CD4-positive, alpha-beta T cell treated with Interleukin-17A for 1 hour (primary cell): ENCODE measurements at places on chromosomes 7 and 10.
A peak's percentile ranks its signal among the peaks of the same experiment; 100 is the strongest.

DNA sequence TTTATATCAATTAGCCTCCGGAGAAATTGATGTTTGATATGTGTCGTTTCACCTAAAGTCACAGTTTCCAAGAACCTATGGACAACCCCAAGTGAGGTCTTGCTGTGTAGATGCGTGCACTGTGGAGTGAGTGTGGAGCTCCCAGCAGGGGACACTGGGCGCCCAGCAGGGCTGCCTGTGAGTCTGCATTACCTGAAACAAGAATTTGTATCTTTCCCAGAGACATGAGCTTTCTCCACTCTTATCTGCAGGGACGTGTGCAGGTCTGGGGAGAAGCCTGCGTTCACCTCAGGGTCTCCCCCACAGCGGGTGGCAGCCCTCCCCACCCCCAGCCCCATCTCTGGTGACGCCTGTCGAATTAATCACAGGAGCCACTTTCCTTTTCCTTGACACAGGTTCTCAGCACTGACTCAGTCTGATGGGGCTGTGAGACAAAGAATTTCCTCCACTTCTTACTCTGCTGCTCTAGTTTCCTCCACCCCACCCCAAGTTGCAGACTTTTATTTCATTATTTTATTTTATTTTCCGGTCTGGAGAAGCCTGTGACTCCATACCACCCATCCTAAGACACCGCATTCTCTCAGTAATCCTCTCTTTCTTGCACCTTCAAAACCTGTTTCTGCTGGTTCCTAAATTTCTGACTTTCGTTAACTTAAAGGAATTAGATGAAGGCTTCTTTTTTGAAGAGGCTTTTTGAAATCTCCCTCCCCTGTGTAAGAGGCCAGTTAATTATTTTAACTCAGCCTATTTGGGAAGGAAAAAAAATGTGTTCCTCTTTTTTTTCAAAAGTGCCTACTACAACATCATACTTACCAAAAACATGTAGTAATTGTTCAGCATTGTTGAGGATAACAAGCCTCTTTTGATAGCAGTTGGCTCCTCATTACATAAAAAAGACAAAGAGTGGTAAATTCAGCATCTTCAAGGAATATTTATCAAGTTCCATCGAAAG, 17.0 kb upstream of the INSIG1 start:
- DNase-seq: no peak

DNA sequence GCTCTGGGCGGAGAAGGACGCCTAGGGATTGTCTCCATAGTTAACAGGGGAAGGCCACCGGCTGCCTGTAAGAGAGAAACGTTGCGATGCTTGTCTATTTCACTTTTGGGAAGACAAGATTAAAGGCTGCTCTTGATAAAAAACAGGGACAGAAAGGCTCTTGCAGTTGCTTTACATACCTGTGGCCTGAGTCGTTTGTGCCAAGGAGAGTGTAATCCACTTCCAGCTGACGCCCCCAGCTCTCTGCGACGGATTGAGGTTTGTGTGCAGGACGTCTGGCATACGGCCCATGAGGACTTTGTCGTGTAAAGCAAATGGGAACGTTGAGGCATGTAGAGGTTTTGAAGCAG, 1.1 kb downstream of the MAP3K8 start:
- peak; percentile 12 for DNase-seq

- no peak for DNase-seq
These were observed 25.8 kb downstream of the TWIST1 start for GRCh38 chr7:19091550-19092200.

- DNase-seq: no peak
These were observed 112.2 kb upstream of the PDCD4 start for GRCh38 chr10:110759523-110759922.

- no peak for DNase-seq
These were observed 426.4 kb downstream of the TYW1 start for GRCh38 chr7:67423065-67423464.

- DNase-seq: peak; percentile 83
These were observed 11.8 kb upstream of the ACBD5 start for GRCh38 chr10:27252267-27253000.

DNA sequence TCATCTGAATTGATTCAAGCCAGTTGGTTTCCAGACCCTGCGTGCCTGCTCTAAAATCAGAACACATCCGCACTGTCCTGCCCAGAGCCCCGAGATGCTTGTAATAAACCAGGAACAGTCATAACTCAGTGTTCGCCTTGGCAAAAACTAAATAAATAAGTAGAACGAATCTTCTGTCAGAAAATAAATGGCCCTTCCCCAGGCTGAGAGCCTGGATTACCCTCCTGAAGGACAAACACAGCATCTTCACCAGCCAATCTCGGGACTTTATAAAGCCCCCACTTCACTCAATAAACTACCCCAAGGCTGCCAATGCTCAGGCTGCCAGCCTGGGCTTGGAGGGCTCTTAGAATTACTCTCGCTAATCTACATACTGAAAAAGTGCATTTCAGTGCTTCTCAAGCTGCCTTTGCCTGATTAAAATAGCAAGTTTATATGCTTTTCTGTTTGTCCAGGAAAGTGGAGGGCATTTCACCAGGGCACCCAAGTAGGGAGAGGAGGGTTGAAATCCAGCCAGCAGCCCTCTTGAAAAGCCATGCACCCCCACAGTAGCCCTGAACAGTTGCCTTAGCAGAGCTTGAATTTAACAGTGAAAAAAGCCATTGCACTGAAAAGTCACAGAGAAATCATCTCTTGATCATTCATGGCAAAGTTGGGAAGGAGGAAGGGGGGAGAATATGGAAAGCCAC, 136.6 kb downstream of the CALN1 start:
- no peak for DNase-seq

DNA sequence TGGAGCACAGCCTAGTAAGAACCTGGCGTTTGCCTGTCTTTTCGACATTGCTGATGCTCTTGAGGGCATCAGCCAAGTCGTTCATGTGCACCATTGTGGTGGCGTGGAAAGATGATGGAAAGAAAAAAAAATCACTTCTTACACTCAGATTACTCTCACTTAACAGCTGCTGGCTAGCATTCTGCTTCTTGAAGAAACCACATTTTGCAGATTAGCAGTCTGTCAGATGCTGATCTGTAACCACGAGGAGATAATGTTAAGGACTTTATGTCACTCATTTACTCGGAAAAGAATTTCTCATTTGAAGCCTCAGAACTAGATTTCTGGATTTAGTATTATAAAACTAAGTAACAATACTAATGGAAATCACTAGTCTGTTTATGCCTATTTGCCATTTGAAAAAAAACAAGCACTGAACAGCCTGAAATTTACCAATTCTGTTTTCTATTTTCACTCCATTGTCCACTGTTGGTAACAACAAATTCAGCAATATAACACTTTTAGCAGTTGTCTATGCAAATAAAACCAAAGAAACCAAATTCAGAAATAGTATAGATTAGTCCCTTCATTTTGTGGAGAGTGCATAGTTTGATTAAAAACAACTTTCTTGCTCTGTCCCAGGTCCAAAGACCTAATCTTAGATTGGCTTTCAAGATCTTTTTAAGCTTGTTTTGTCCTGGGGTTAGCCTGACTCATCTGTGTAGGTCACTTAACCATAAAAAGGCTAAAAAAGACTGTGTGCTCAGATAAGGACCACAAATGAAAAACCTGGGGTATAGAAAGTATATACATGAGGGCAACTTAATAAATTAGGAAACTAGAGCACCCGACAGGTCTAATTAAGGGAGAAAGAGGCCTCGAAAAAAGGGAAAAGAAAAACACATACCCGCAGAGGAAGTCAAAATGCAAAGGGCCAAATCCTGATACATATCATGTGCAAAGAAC, 67.5 kb downstream of the NT5C2 start:
- no peak for DNase-seq

DNA sequence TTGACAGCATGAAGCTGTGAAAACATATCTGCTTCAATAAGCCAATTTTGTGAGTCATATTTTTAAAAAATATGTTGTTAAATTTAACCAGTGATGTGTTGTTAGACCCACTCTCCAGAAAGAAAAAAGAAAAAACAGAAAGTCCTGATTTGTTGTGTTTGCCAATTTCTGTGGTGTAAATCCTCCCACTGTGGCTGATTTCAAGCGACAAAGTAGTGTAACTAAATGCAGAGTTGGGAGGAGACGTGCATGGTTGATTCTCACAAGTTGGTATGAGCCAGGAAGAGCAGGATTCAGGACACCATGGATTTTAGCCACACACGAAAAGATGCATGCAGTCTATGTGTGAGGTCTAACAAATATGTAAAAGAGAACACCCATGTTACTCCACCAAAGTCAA, 139.1 kb downstream of the CCDC3 start:
- DNase-seq: no peak

- no peak for DNase-seq
These were observed 83.6 kb upstream of the SEMA3C start for GRCh38 chr7:81002421-81002820.

DNA sequence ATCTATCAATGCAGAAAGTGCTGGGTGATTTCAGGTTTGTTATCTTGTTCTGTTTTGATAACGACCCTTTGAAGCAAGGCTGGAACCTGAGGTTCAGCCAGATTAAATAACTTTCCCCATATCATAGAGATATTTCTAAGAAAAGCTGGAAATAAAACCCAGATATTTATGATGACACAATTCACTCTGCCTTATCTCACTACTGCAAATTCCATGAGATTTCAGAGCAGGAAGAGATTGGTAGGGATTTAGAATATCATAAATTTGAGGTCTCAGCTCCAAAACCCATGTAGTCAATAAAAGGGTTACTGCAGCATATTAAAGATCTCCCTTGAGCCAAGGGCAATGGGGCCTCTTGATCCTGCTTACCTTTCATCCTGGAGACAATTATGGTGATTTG, 692.5 kb upstream of the IGFBP3 start:
- no peak for DNase-seq

DNA sequence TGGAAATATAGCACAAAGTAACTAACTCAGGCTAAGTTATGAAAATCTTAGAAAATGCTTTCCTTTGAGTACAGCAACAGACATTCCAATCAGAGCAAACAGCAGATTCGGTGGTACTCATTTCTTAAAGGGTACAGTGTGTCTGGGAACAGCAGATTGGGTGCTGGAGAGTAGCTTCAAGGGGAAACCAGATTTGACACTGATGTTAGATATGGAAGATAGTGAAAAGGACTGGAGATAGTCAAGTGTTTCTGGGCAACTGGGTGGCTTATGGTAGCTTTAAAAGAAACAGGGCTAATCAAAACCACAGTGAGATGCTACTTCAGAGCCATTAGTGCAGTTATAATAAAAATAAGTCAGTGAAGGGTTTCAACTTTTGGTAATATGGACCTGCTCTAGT, 12.1 kb upstream of the UMAD1 start:
- DNase-seq: no peak

DNA sequence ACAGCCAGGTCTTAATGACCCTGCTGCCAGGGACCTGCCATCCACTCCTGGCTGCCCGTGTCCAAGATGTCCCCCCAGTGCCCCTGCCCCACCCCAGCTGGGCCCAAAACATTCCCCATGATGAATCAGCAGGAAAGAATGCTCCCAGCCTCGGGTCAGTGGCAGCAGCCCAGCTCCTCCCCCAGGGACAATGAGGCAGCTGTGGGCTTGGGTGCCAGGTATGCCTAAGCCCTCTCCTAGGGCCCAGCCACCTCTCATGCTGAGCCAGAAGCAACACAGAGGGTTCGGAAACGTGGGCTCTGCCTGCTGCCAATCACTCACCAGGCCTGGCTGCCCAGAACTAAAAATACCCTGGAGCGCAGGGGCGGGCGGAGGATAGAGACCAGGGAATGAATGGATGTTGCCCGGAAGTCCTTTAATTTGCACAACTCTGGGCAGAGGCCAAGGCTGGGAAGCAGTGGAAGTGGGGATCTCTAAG, 1.5 kb upstream of the LOXL4 start:
- DNase-seq: no peak

- no peak for DNase-seq
These were observed 59.7 kb upstream of the CDK14 start for GRCh38 chr7:90536449-90536848.

- DNase-seq: no peak
These were observed 32.8 kb downstream of the KIAA1549 start for GRCh38 chr7:138948403-138948802.

GRCh38 chr7:44325811-44326241, 432 bp upstream of the CAMK2B start:
- no peak for DNase-seq

GRCh38 chr7:24727154-24728120, 29.8 kb downstream of the GSDME start:
- DNase-seq: no peak

DNA sequence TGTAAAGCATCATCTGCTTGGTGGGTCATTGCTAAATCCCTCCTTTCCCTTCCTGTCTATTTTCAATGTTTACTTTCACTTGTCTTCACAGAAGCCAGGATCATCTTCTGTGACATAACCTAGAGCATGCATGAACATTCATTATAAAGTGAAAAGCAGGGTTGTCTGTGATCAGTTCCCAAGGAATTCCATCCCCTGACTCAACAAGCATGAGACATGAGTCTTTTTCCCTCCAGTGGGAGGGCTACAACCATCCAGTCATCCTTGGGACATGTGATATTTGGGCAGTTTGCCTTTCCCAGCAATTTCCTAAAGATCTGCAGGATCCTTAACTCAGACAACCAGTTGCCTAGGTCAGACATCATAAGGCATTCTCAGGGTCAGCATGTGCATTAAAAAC, 166.3 kb upstream of the TMEM196 start:
- DNase-seq: no peak

- no peak for DNase-seq
These were observed 194.5 kb downstream of the TCERG1L start for GRCh38 chr10:131116991-131117375.

GRCh38 chr10:94357193-94357592, 5.5 kb downstream of the NOC3L start:
- no peak for DNase-seq

- DNase-seq: no peak
These were observed 69.7 kb downstream of the MRC1 start for GRCh38 chr10:17878896-17879295.

DNA sequence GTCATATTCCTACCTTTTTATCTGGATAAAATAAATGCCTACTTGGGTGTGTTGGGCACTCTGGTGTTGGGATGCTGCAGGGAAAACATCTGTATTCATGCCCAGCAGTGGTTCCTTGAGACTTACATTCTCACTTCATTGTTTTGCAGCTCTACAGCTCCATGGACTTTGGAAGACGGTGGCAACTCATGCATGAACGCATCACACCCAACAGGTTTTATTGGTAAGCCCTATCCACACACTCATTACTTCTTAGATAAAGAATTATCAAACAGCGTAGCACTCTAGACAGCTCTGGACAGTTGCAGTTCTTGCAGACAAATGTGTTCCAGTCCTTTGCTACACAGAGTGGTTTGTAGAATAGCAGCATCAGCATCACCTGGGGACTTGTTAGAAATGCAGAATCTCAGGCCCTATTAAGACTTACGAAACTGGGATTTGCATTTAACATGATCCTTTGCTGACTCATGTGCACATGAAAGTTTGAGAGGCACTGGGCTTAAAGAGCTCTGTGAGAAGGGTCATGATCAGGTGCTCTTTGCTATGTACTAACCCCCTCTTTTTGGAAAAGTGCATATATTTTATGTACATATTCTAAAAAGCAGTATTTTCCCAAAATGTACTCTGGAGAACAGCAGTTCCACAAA, 401.9 kb downstream of the SORCS3 start:
- DNase-seq: no peak
